Common myeloid progenitor, CD34-positive (primary cell): ENCODE measurements at places on chromosomes 12 and 14.

DNA sequence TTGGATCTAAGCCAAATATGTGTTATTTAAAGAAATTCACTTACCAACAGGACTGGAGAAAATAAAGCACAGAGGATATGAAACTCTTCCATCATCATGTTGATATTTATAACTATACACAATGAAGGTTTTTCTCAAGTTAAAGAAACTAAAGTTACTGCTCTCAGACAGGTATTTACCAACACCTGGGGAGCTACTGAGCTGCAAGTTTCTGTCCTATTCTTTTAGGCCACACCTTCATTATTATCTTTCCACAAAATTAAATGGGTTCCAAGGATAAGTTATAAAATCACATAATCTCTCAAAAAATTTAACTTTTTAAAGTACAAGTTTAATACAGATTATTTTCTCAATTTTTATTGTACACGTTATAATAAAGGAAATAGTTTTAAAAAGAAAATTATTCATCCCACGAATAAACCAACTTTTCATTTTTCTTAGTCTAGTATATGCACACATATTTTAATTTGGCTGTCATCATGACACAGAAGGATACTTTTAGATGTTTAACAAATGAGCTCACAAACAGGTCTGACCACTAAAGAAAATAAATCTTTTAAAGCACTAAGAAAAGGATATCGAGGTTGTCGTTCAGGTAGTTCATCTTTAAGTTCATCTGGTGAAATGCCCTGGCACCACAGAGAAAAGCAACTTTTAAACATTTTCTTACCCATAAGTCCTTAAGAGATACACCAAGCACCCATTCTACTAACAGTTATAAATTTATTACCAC lies 7.8 kb downstream of the GMFB start:
- DNase-seq = no peak

DNA sequence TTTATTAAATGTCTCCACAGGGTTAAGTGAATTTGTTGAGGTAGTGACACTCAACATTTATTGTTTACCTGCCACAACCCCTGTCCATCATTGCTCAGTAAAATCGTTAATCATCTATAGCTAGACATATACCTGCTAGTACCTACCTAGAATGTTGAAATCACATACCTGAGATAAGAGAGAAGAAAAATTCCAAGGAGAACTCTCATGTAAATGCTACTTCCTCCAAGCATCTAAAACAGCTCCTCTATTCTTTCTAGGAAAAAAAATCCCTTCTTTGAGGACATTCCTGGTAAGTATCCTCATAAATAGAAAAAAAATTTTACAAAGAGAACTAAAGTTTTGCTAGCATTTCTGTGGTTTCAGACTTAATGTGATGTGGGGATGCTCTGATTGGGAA lies 325.1 kb downstream of the DAD1 start:
- DNase-seq = no peak

- no peak for DNase-seq
These were observed 128.6 kb downstream of the CRACR2A start for GRCh38 chr12:3624273-3624672.

DNA sequence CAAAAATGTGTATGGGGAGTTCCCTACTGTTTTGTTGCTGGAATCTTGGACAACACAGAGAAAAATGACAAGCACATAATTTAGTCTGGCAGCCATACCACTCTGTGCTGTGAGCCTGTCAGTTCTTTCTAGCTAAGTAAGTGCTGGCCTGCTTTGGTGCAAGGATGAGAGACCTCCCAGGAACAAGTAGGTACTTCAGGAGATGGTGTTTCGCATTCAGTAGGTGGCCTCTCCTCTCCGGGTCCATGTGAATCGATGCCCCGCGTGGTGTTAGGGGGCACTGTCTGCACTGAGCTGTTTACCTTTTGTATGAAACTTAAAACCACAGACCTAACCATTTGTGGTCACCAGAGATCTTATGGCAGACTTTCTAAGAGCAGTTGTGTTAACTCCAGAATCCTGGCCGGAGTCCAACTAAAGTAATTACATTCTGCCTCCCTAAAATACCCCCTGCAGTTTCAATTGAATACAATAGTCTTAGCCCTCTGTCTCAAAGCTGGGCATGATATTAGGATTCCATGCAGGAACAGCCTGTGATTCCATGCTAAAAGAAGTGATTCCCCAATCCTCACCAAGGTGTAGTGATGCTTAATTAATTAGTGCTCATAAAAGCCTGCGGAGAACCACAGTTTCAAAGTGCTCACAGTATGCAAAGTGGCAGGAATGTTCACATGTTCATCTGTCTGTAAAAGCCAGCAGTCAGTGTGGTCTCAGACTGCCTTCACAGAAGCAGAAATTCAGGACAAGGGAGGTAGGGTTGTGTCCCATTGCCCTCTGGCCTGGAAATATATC lies 64.2 kb downstream of the LLPH start:
- peak; percentile 79 for DNase-seq

DNA sequence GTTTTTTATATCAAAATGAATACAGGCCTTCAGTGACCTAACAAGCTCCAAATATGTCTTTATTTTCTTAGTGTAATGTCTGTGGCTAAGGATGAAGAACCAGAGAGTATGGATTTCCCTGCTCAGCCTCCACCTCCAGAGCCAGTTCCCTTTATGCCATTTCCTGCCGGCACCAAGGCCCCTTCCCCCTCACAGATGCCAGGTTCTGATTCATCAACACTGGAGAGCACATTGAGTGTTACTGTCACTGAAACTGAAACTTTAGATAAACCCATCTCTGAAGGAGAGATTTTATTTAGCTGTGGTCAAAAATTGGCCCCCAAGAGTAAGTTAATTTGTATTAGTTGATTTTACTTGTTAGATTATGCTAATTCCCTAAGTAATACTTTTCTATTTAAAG lies 61.0 kb downstream of the KIAA0586 start:
- DNase-seq = no peak

DNA sequence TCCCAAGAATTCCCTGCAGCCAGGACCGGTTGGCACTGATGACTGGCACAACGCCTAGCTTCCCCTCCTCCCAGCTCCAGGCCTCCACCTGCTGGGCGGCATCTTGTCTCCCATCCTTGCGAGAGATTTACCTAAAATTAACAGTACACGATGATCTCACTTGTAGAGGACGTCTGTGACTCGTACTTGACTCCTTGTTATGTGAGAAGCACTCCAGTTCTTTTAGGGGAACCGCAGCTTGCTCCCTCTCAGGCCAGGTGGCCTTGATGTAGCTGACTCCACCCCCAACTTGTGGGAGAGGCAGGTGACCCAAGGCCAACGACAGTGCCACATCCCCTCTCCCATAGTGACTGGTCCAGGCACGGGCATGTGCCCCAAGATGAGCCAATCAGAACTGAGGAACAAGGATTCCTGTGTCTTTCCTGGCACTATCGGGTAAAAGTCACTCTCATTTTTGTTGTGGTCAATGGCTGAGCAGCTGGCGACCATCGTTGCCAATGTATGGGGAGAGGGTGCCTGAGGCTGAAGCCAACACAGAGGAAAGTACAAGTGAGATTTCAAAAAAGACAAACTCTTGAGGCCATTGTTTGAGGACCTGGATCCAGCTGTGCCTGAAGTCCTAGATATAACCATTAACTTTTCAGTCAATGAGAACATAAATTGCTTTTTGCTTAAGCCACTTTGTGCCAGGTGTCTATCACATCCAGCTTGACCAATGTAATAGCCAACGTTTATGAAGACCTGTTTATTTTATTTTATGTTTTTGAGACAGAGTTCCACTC lies 208.7 kb downstream of the RBM19 start:
- DNase-seq = no peak

DNA sequence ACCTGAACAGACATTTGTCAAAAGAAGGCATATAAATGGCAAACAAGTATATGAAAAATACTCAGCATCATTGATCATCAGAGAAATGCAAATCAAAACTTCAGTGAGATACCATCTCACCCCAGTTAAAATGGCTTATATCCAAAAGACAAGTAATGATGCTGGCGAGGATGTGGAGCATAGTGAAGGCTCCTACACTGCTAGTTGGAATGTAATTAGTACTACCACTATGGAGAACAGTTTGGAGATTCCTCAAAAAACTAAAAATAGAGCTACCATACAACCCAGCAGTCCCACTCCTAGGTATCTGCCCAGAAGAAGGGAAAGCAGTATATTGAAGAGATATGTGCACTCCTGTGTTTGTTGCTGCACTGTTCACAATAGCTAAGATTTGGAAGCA lies 146.1 kb downstream of the TGFB3 start:
- DNase-seq = no peak

DNA sequence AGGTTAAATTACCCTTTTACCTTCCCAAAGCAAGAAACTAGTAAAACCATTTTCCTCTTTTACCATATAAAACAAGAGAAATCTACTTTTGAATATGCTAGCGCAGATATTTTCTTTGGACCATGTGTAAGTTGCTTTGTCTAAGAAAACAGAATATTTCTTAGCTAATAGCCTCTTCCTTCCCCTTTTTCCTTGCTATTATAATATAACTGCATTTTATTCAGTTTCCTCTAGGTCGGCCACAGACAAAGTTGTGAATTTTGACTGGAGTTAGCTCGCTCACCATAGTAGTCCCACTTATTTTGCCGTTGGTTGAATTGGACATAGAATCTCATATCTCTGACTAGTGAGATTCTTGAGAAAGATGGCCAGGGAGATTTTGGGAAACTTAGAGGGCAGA lies 115.6 kb downstream of the PLEKHA5 start:
- DNase-seq = peak; percentile 69

- DNase-seq = no peak
These were observed 50.8 kb downstream of the PPP2R5E start for GRCh38 chr14:63492391-63492790.

DNA sequence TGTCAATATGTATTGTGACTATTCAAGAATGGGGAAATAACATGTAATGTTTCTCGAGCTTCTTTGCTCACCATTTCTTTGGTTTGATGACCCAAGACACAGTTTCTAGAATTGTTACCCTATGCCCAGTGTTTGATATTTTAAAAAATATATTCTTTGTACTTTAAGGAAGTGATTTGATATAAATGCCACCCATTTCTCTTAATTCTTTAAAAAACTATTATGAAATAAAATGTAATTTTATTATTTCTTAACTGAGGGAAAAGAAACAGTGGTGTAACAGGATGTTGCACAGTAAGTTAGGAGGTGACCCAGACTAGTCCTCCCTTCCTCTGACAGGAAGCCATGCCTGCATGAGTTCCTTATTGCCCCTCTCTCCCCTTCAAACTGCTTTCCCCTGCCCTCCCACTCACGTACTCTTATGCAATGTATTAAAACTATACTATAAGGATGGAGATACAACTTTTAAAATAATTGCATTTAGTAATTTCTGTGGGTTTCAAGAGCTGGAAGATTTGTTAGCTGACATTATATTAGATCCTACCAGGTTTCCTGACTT lies 279.4 kb downstream of the TMTC2 start:
- peak; percentile 41 for DNase-seq

DNA sequence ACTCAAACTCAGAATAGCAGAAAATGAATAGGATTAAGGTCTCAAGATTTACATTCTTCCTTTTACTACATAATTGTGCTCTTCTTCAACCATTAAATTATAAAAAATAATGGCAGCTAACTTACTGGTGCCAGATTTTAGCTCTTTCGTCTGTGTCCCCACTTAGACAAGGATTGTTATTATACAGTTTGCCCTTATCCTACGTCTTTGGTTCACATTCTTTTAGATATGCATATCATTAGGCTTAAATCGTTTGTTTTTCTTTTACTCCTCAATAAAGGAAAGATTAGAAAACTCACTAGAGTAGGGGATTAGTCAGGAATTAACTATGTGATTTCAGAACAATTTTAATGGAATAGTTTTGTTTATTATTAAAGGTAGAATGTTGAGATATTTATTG lies 129.6 kb upstream of the GARIN2 start:
- DNase-seq = no peak

DNA sequence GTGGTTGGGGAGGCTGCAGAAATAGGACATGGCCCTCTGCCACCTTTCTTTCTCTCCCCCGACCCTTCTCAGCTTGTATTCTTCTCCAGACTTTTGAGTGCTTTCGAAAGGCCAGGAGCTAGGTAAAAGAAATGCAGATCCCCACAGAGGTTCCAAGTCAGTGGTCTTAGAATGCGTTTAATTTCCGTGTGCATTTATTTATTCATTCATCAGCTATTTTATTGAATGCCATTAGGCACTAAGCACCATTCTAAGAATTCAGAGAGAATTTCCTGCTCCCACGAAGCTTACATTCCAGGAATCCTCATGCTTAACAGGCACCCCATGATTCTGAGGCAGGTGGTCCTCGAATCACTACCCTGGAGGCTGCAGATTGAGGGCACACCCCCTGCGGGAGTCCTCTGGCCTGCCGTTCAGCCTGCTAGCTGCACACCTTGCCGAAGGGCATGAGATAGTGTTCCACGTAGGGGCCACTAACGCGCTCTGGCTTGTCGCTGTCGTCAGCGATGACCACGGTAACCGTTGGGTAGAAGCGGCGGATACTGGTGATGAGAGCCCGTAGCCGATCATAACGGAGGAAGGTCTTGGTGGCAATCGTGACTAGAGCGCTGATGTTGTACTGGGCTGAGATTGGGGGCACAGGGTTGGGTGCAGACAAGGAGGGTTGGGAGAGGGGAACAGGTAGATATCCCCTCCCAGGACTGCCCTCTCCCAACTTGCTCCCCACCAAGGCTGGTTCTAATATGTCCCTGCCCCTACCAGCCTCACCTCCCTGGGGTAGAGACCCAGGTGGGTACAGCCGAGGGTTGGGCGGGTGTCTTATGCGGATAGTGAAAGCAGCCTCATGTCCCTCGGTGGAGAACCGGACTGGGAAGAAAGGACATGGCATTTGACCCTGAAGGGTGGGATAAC lies 4.5 kb downstream of the B4GALNT1 start:
- no peak for DNase-seq

GRCh38 chr12:1692895-1693610 lies 2.2 kb downstream of the ADIPOR2 start:
- peak; percentile 15 for DNase-seq

DNA sequence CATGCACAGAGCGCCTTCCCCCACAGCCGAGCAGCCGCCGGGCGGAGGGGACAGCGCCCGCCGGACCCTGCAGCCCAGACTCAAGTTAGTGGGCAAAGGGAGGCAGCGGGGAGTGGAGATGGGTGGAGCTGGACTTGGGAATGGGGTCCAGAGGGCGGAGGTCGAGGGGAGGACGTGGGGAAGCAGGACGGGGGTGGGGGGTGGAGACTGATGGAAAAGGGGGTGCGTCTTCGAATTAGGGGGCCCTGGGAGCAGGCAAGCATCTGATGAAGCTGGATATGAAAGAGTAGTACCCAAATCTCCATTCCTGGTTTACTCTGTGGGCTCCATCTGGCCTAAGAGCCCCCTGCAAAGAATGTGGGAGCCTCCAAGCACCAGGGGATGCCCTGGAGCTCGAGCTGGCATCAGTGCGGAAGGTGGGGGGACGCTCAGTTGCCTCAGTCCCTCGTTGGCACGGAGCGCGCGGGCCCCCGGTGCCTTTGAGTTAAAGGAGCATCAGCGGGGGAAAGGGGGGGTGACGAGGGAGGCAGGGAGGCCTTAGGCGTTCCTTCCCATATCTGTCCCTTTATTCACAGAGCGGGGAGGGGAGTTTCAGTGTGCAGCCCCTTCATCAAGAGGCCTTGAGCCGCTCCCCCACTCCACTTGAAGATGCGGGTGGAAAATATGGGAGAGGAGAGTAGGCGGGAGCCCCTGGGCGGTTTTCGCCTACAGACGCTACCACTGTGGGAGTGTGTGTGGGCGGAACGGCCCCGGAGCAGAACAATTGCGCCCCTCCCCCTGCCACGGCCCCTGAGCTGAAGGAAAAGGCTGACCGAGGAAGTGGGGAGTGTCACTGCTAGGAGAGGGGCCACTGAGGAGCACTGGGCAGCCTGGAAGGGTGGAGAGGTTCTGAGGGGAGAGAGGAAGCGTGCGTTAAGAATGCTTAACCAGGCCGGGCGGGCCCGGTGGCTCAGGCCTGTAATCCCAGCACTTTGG lies 644 bp downstream of the NAB2 start:
- peak; percentile 53 for DNase-seq
